Thyroid gland (tissue), 4 donors: ENCODE measurements at places on chromosomes 4 and X. TPM values are rescaled to one million over a fixed set of nuclear protein-coding genes. Genes with fewer than 3 reads are reported as not detected.

Gene AFF2
- 3.7 TPM for total RNA-seq

Gene EDNRA
- total RNA-seq, result 5.9 TPM

Gene NFKB1
- total RNA-seq, result 42.9 TPM

Gene COL25A1
- total RNA-seq, result 5.5 TPM

Gene NSUN7
- 19.3 TPM for total RNA-seq

Gene PNMA5
- not detected for total RNA-seq

Gene NOCT
- total RNA-seq, result 4.0 TPM

Gene TAF7L
- not detected for total RNA-seq

Gene RHOXF1
- total RNA-seq, result not detected

Gene VCX3A
- 0.56 TPM for total RNA-seq

Gene PHOX2B
- not detected for total RNA-seq

Gene SLC25A5
- total RNA-seq, result 251 TPM

Gene GAGE12J
- not detected for total RNA-seq

Gene RADX
- 13.7 TPM for total RNA-seq
